ENCODE measurements at places on chromosomes 4 and X.
A peak's percentile ranks its signal among the peaks of the same experiment; 100 is the strongest.

GRCh38 chr4:87783781-87784180, 15.6 kb upstream of the IBSP start:
- no peaks in the 10 kb centered on the region for H3K27me3 ChIP-seq
- DNase-seq = peak; percentile 58
- no peak overlapping the region for H3K4me3 ChIP-seq
- H3K36me3 ChIP-seq = no peaks in the 10 kb centered on the region
- H3K4me1 ChIP-seq = no peaks in the 10 kb centered on the region

DNA sequence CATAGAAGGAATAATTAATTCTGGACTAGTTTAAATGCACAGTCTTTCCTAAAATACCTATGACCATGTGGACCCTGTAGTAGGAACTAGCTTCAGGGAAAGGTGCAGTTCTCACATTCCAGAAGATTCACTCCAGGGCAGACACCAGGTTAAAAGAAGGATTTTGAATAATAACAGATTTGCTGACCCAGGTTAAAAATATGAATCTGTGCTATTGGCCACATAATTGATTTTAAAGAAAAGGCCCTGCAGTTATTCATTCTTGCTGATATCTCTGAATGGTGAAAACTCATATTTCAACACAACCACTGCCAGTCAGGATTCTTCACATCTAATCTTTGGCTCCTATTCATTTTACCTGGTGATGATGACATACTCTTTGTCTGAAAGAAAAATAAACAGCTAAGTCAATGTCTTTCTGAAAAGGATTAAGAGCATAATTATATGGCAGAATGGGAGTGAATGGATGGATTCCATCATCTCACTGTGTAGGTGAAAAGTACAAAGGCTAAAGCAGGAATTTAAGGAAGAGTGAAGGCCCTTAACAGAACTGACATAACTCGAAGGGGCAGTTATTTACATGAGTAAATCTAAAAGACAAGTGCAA, 432.8 kb downstream of the PDGFC start:
- no peaks in the 10 kb centered on the region for H3K27me3 ChIP-seq
- no peak overlapping the region for H3K4me3 ChIP-seq

DNA sequence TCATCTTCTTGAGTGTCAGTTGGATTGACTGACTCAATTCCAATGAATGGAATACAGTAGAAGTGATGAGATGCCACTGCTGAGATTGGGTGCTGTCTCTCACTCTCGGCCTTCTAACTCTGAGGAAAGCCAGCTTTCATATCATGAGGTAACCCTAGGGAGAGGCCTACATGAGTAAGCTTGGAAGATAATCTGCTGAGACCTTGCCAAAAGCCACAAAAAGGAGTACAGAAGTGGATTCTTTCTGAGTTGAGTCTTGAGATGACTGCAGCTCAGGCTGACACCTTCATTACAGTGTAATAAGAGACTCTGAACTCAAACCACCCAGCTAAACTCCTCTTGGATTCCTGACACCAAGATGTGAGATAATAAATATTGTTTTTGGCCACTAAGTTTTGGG, 537.4 kb upstream of the MAGEB18 start:
- H3K36me3 ChIP-seq = no peaks in the 10 kb centered on the region
- H3K27me3 ChIP-seq = no peaks in the 10 kb centered on the region
- H3K4me3 ChIP-seq = no peak overlapping the region
- peak; percentile 39 for DNase-seq

- H3K4me3 ChIP-seq = no peak overlapping the region
- H3K36me3 ChIP-seq = no peaks in the 10 kb centered on the region
- H3K4me1 ChIP-seq = no peaks in the 10 kb centered on the region
- H3K27ac ChIP-seq = no peak overlapping the region
- no peak for DNase-seq
Observed at GRCh38 chr4:110064295-110064694, 134.1 kb downstream of the ELOVL6 start.

DNA sequence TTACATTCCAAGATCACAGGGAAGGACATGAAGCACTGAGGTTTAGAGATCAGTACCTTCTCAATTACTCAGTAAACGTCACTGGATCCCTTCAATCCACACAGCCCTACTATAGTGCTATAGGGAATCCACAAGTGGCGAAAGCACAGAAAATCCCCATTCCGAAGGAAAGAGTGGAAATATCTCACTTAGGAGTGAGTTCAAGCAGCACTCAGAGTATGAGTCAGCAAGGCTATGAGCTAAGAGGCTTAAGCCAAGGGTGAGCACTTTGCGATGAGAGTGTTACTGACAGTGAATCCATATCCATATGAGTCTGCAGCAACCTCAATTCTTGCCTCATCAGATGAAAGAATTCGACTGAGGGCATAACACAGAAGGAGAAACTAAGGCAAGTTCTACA, 165.1 kb downstream of the VSIG4 start:
- H3K4me3 ChIP-seq = no peak overlapping the region
- no peak for DNase-seq
- H3K27ac ChIP-seq = no peak overlapping the region

Data from fibroblast of lung (primary cell).